Effector memory CD4-positive, alpha-beta T cell (primary cell): ENCODE measurements at places on chromosomes 7 and 10.

GRCh38 chr10:13340626-13341376 is 7.3 kb downstream of the SEPHS1 start:
- no peak for DNase-seq

GRCh38 chr7:95871075-95871848 is 98.9 kb downstream of the DYNC1I1 start:
- no peak for DNase-seq

DNA sequence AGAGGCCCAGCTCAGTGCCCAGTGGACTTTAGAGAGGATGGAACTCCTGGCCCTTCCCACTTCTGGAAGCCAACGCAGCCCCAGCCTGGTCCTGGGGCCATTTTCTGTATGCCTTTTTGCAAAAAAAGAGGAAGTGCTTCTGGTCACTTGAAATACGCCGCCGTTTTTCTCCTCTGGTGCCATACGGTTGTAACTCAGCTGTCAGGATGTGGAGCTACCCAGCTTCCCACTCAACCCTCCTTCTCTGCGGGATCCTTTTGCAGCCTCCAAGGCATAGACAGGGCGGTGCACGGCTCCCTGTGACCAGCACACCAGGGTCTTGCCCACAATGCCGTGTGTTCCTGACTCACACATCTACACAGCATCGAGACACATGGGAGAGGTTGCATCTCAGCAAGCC is 369.6 kb downstream of the TCERG1L start:
- DNase-seq = no peak

GRCh38 chr7:17041324-17041723 is 159.5 kb upstream of the AGR3 start:
- DNase-seq = no peak

DNA sequence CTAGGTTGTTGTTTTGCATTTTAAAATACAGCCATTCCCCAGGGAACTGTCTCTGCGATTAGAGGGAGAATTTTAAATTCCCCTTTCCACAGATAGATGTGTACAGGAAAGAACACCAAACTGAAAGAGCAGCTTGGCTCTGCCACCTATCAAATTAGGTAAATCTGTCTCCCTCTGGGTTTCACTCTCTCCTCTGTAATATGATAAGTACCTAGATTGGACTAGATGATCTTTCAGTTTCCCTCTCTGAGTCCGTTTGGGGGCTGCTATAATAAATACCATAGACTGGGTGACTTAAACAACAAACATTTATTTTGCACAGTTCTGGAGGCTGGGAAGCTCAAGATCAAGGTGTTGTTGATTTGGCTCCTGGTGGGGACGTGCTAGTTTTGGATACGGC is 186.0 kb downstream of the KIF20B start:
- DNase-seq = no peak
